Thyroid gland (tissue), 4 donors: ENCODE measurements at places on chromosomes 1 and 21. TPM values are rescaled to one million over a fixed set of nuclear protein-coding genes. Genes with fewer than 3 reads are reported as not detected.

NCMAP gene
- 5.4 TPM for total RNA-seq

ADAMTS1 gene
- total RNA-seq, result 43.4 TPM

CAPN8 gene
- total RNA-seq, result 0.79 TPM

GRCh38 chr1:202237052-202237451 is 43.5 kb downstream of the LGR6 start:
- no peaks in the 10 kb centered on the region for H3K36me3 ChIP-seq
- peak; percentile 30 for DNase-seq
- H3K27ac ChIP-seq, result no peak overlapping the region

DNA sequence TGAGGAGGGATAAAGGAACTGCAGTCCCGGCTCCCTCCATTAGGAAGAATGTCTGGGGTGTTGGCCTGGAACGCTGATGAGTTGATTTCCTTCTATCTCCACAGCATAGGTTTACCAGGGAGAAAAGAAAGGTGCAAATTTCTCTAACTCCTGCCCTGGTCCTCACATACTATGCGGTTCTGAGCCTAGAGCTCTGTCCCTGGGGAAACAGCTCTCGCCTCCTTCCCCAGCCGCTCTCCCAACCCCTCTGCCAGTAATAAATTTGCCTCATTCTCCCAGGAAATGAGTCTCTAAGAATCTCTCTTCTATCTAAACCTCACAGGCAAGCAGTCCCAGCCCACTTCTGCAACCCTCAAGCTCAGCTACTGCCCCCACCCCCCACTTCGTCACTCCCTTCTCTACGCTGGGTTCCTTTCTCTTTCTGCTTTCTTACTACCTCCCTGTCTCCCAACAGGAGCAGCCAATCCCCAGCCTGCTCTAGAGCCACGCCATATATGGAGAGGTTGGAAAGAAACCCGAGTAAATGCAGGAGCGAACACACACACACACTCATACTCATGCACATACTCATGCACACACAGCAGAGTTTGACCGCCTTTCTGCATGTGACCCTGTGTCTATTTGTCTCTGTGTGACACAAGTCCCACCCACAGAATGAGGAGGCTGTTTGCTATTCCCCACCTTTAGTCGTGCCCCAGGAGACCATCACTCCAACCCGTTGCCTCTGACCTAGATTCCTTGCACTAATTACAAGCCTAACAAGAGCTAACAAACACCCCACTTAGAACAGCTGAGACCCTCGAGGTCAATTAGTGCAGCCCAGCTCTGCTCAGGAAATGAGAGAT is 13.4 kb downstream of the PLEKHO1 start:
- H3K36me3 ChIP-seq, result peaks cover 10% of the 10 kb centered on the region
- H3K4me1 ChIP-seq, result peaks cover 5% of the 10 kb centered on the region
- H3K4me3 ChIP-seq, result no peak overlapping the region
- H3K27ac ChIP-seq, result peak overlapping the region; percentile 87
- H3K27me3 ChIP-seq, result no peaks in the 10 kb centered on the region
- peak; percentile 90 for DNase-seq

DNA sequence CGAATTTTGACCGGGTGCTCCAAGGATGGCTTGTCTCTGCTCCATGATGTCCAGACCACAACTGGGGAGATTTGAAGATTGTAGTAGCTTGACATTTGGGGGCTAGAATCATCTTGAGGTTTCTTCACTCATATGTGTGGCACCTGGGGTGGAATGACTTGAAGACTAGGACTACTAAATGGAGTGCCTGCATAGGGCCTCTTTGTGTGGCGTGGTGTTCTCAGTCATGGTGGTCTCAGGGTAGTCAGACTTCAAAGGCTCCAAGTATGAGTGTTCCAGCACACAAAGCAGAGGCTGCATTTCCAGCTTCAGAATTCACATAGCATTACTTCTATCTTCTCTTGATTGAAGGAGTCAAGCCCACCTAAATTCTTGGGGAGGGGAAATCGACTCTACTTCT is 16.8 kb downstream of the ATF6 start:
- H3K27me3 ChIP-seq, result no peaks in the 10 kb centered on the region
- no peaks in the 10 kb centered on the region for H3K4me1 ChIP-seq
- no peak overlapping the region for H3K27ac ChIP-seq
- H3K4me3 ChIP-seq, result no peak overlapping the region

GRCh38 chr1:155970531-155971167 is 7.7 kb downstream of the ARHGEF2 start:
- H3K4me3 ChIP-seq, result no peak overlapping the region
- H3K36me3 ChIP-seq, result peaks cover 10% of the 10 kb centered on the region
- peak overlapping the region; percentile 8 for H3K27ac ChIP-seq
- DNase-seq, result peak; percentile 36
- H3K4me1 ChIP-seq, result peaks cover 86% of the 10 kb centered on the region

GRCh38 chr1:3545363-3546047 is 65.8 kb downstream of the MEGF6 start:
- no peaks in the 10 kb centered on the region for H3K27me3 ChIP-seq
- peaks cover 33% of the 10 kb centered on the region for H3K4me1 ChIP-seq
- H3K4me3 ChIP-seq, result no peak overlapping the region
- H3K36me3 ChIP-seq, result no peaks in the 10 kb centered on the region

- H3K4me1 ChIP-seq, result no peaks in the 10 kb centered on the region
- no peaks in the 10 kb centered on the region for H3K36me3 ChIP-seq
- H3K27me3 ChIP-seq, result no peaks in the 10 kb centered on the region
- DNase-seq, result no peak
- H3K4me3 ChIP-seq, result no peak overlapping the region
- H3K27ac ChIP-seq, result no peak overlapping the region
These were observed 57.4 kb upstream of the CAMK1G start for GRCh38 chr1:209526137-209526536.

DNA sequence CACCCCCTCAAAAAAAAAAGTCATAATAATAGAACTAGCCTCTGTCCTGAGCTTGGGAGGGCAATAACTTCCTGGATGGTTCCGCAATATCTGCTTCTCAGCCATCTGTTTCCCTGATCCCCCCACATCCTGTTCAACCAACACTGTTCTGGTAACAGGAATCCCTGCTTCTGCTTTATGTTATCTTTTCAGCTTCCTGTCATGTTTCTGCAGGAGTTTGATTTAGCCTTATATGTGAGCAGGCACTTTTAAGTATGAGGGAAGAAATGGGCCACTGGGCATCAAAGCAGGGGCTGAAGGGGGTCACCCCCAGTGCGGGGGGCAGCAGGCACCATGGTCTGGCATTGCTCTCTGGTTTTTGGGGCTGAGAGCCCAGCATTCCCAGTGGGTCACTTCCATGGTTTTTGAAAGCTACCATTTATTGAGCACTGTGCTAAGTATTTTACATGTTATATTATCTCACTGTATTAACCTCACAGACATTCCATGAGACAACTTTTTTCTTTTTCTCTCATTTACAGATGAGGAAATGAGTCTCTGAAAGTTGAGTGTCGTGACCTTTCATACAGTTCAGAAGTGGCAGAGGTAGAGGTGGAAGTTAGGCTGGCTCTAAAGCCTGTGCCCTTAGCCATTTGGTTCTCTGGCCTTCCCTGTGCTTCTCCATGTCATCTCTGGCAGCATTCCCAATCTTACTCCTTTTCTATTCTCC is 61.9 kb downstream of the DNTTIP2 start:
- DNase-seq, result no peak
- peaks cover 11% of the 10 kb centered on the region for H3K4me1 ChIP-seq
- H3K4me3 ChIP-seq, result no peak overlapping the region
- H3K27ac ChIP-seq, result peak overlapping the region; percentile 57

- no peak for DNase-seq
- H3K27ac ChIP-seq, result no peak overlapping the region
- no peaks in the 10 kb centered on the region for H3K27me3 ChIP-seq
- H3K4me3 ChIP-seq, result no peak overlapping the region
- H3K4me1 ChIP-seq, result no peaks in the 10 kb centered on the region
These were observed 35.0 kb downstream of the OVGP1 start for GRCh38 chr1:111392460-111392945.

DNA sequence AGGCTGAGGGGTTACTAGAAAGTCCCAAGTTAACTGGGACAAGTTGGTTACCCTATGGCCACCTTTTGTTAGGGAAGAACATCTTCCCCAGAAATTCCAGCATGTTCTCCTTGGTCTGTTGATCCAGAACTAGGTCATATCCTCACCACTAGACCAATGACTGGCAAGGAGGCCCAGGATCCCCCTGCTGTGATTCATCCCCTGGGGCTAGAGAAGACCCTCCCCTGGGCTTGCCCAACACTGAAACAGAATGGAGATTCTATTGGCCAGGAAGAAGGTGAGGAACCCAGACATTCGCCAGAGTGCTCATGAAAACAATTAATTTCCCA is 90.1 kb upstream of the SIM2 start:
- H3K4me3 ChIP-seq, result no peak overlapping the region
- H3K27me3 ChIP-seq, result no peaks in the 10 kb centered on the region
- no peak for DNase-seq
- no peaks in the 10 kb centered on the region for H3K4me1 ChIP-seq
- H3K27ac ChIP-seq, result no peak overlapping the region
